ENCODE measurements at places on chromosomes 12 and 14.

DNA sequence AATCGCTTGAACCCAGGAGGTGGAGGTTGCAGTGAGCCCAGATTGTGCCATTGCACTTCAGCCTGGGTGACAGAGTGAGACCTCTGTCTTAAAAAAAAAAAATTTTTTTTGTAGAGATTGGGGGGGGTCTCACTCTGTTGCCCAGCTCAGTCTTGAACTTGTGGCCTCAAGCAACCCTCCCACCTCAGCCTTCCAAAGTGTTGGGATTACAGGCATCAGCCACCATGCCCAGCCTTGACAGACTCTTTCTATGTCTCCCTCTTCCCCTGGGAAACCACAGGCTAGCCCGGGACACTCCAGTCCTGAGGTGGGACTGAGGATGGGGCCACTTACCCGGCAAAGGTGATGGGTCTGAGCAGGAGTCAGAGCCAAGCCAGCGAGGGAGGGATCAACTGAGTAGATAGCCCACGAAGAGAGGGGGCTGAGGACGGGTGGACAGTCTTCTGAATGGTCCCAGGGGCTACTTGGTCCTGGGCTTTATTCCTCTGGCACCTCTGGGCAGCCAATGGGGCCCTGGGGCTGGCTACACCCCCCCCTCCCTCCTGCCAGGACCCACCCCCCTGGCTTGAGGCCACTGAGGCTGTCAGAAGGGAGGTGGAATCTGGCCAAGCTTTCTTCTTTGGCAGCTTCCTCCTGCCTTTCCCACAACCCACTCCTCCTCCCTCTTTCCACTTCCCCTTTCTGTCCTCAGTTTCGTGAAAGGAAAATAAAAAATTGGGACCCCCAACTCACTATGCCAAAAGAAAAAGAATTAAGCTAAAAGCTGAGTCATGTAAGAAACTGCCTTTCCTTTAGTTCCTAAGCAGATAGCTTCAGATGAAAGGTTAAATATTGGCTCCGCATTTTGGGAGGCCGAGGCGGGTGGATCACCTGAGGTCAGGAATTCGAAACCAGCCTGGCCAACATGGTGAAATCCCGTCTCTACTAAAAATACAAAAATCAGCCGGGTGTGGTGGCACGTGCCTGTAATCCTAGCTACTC lies at the start of gene SDS:
SDS (minus strand) TSS at position 453 of the 981 bp plus-strand sequence. CDS start 4,179 bp downstream, outside the sequence.
- no peak for DNase-seq

GRCh38 chr14:100032738-100033137 lies 32.5 kb upstream of the EVL start:
- DNase-seq, result no peak

DNA sequence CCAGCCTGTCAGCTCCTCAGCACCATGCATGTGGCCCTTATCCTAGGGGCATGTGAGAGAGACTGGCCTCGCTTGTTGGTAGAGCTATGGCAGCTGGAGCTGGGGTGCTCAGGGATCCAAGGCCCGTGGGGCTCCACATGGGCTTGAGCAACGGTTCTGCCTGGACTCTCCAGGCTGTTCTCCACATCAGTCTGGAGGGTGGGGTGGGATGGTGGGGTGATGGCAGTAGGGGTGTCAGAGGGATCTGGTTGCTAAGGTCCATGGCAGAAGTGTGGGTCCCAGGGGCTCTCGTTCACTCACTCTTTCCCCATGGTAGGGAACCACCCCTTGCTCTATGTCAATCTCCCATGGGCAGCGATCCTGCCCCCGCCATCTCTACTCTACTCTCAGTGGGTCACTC lies 622.6 kb downstream of the LRFN5 start:
- no peak for DNase-seq

GRCh38 chr12:51424662-51425539 lies at the start of gene SLC4A8:
TSS of gene SLC4A8 (plus strand) at chr12:51424831. CDS start at chr12:51424988, 157 bp downstream.
- peak; percentile 52 for DNase-seq

- DNase-seq, result no peak
Measured at GRCh38 chr14:90742729-90743128, 73.5 kb downstream of the TTC7B start.

GRCh38 chr14:80434574-80435321 lies 223.4 kb upstream of the DIO2 start:
- DNase-seq, result no peak

DNA sequence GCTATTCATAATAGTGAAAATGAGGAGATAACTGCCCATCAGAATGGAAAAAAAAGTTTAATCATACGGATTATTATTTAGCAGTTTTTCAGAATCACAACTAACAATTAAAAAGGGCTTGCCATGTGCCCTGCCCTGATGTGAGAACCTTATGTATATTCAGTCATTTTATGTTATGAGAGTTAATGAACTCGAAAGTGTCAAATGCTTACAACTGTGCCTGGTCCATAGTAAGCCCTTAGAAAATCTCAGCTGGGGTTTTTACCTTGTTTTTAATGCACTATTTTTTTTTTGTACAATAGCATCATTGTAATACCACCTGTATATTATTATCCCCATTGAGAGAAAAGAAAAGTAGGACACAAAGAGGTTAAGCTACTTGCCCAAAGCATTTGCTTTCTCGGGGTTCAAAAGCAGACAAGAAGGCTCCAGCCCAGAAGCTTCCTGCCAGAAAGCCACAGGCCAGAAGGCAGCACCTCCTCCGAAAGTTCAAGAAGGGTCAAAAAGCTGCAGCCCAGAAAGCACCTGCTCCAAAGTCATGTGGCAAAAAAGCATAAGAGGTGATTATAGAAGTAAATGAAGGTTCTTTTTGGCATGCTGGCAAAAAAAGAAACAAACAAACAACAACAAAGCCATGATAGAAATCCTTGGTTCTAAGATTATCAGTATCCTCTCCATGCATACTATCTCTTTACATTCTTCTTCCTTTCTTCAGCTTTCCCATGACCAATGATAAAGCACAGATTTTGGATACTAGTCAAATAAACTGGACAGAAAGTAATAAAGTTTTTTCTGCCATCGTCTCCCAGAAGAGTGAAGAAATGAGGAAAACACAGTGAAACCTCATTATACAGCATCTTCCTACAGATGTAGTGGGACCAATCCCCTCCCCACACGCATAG lies 59.1 kb upstream of the NAP1L1 start:
- no peak for DNase-seq

- DNase-seq, result no peak
Measured at GRCh38 chr14:92481811-92482555, 31.6 kb upstream of the RIN3 start.

GRCh38 chr12:55842681-55843429 lies at the start of gene MMP19:
TSS of gene MMP19 (minus strand) at chr12:55842936. CDS start at chr12:55842830, 106 bp downstream.
- DNase-seq, result no peak

DNA sequence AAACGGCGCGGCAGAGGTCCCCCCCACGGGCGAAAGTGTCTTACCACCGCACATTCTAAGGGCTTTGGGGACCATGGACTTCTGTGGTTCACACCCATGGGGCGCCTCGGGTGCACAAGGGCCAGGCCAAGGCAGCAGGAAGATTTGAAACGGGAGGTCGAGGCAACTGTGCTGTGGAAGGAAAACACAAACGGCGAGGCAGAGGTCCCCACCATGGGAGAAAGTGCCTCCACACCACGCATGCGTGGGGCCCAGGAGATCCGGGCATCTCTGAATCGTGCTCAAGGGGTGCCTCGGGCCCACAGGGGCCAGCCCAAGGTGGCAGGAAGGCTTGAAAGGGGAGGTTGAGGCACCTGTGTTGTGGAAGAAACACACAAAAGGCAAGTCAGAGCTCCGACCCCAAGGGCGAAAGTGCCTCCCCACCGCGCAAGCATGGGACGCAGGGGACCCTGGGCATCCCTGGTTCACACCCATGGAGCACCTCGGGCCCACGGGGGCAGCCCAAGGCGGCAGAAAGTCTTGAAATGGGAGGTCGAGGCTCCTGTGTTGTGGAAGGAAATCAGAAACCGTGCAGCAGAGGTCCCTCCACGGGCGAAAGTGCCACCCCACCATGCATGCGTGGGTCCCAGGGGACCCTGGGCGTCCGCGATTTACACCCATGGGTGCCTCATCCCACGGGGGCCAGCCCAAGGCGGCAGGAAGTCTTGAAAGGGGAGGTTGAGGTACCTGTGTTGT lies 371.0 kb downstream of the ALG10 start:
- DNase-seq, result no peak

DNA sequence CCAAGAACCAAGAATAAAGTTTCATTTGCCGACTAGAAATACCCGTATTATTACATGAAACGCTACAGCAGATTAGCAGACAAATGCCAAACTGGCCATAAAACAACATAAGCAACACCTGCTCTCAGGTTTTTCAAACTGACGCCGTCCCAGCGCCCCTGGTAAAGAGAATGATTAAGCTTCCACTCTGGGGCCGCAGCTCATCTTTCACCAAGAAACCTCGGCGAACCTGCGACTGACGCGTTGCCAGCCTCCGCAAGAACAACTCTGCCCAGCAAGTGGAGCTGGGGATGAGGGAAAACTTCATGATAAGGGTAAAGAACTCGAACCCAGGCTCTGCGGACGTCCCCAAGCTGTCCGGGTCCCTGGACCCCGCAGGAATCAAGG lies 530 bp downstream of the ARL1 start:
- DNase-seq, result no peak

DNA sequence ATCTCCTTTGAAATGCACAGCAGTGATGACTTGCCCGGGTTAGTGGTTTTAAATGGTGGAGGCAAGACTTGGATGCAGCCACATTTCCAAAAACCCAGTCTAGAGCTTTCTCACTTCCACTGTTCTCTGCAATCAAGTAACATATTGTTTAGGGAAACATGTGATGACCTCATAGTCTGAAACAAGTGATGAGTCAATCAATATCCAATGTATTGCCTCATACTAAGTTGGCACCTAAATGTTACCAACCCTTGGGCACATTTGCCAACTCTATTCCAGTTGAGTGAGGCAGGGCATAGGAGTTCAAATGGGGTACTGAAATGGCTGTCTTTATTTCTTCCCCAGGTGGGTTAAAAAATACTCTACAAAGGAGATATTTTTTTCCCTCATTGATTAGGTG lies 1105.4 kb downstream of the VRK1 start:
- no peak for DNase-seq

DNA sequence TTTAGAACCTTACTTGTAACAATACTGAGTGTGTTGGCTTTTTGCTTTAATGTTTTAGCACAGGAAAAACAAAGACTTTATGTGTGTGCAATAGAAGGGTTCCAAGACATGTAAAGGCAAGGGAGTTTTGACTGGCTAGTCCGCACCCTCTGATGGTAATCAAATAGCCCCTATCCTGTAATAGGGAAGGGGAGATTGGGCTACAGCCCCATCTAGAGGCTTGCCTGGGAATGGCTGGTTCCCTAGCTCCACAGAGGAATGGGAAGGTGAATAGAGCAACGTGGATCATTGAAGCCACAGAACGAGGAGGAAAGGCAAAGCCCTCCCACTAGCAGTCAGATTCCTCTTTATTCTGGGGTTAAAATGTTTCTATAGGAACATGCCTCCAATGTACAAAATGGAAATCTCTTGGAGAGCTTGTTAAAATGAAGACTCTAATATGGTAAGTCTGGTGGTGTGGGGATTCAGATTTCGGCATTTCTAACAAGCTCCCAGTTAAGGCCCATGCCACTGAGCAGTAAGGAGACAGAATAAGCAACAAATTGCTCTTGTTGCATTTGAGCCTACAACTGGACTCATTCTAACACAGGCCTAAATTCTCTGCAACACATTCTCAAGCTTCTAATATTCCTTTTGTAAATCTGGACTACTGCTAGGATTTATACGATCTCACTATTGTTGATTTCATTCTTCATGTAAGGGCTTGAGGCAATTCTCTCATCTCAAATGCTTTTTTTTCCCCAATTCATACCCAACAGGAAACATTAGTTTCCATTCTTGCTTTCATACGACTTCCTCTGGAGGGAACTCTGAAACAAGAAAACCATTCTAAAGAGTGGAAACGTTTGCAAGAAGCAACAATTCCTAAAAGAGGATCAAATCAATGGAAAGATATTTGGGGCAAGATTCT lies 57.1 kb downstream of the NIN start:
- DNase-seq, result no peak

- DNase-seq, result no peak
Measured at GRCh38 chr14:81323093-81323492, 77.0 kb downstream of the STON2 start.

DNA sequence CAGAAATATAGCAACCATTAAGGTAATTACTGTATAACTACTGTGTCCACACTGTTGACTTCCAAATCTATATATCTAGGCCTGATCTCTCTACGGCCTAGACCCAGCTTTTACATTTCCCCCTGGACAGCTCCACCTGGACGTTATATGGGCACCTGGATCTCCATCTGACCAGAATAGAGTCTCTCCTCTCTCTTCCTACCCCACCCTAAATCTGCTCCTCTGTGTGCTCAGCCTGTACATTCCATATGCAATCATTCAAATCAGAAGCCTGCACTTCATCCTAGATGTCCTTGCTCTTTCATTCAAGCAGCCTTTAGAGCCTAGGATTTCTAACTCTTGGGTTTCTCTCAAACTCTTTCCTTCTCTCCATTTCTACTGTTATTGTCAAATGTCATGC lies 255.0 kb downstream of the PAX9 start:
- no peak for DNase-seq

GRCh38 chr14:50363714-50364111 lies 33.0 kb downstream of the CDKL1 start:
- DNase-seq, result peak; percentile 13

DNA sequence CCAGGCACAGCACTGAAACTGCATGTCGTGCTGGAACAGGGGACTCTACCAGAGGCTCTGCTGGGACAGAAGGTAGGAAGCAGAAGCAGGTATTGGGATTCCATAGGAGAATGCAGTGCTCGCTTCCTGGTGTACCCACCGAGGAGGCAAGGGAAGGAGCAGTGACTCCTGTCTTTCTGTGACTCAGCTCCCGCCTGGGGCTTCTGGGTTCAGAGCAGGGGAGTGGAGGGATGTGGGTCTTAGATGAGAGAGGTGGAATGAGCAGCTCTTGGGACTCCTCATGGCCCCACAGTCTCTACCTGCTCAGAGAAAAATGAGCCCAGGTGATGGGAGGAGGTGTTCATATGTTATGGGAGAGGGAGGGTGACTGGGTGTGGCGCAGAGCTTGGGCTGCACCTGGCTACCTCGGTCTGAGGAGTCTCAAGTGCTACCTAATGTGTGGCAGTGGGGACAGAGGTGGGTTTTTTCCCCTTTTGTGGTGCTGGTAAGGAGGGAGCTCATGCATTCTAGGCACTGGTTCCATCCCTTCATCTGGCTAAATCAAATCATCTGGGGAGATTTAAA lies 26.3 kb downstream of the WNT5B start:
- no peak for DNase-seq

DNA sequence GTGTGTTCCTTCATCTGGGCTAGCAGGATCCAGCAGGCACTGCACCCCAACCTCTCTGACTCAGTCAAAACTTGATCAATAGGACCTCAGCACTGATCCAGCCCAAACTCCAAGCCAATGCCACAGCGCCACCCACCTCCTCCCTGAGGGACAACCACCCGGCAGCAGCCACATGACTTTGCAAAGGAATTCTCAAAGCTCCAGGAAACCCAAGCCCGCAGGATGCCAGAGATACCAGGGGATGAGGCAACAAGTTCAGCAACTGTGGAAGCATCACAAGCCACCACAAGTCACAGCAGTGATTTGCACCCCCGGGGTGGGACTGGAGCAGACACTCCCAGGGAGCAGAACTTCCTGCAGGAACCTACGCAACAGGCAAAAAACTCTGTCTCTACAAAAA lies 37.3 kb downstream of the ACTN1 start:
- DNase-seq, result no peak

DNA sequence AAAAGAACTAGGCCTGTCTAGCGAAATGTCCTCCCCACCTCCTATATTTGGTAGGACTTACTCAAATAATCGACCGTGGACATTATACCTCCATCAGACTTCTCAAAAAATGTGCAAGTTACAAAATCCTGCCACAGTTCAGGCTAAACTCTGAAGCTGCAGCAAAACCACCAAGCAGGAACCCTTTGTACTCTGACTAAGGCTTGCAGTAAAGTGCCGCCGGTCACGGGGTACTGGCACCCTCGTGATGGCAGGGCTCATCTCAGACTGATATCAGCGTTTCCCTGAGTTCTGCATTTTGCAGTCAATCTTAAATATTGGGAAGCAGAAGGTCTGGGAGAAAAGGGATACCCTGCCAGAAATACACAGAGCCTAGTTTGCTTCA lies 17.1 kb downstream of the SLC11A2 start:
- DNase-seq, result peak; percentile 47
